Naive thymus-derived CD4-positive, alpha-beta T cell (primary cell): ENCODE measurements at places on chromosomes 6 and 20. TPM values are rescaled to one million over a fixed set of nuclear protein-coding genes. Genes with fewer than 3 reads are reported as not detected.

Gene FABP7
- total RNA-seq = not detected

Gene IRF4
- total RNA-seq = 157 and 175 TPM in 2 replicates

Gene LY6G6D
- total RNA-seq = not detected in 2 replicates

Gene FAM209B
- total RNA-seq = 3.7 TPM

Gene RIPPLY2
- total RNA-seq = not detected

Gene TBXT
- not detected for total RNA-seq

Gene TMEM200A
- 1.4 TPM for total RNA-seq

GRCh38 chr6:32968093-32968866 is at the start of gene BRD2:
TSS of gene BRD2 (plus strand) at chr6:32968594. CDS start at chr6:32972899, 4,305 bp downstream.
- peak within 1 kb of the TSS; percentile 94 for H3K27ac ChIP-seq
- H3K4me1 ChIP-seq = peaks cover 31% of the 10 kb centered on the region
- no peaks in the 10 kb centered on the region for H3K27me3 ChIP-seq
- H3K4me3 ChIP-seq = peak within 1 kb of the TSS; percentile 98
- DNase-seq = peak; percentile 97

DNA sequence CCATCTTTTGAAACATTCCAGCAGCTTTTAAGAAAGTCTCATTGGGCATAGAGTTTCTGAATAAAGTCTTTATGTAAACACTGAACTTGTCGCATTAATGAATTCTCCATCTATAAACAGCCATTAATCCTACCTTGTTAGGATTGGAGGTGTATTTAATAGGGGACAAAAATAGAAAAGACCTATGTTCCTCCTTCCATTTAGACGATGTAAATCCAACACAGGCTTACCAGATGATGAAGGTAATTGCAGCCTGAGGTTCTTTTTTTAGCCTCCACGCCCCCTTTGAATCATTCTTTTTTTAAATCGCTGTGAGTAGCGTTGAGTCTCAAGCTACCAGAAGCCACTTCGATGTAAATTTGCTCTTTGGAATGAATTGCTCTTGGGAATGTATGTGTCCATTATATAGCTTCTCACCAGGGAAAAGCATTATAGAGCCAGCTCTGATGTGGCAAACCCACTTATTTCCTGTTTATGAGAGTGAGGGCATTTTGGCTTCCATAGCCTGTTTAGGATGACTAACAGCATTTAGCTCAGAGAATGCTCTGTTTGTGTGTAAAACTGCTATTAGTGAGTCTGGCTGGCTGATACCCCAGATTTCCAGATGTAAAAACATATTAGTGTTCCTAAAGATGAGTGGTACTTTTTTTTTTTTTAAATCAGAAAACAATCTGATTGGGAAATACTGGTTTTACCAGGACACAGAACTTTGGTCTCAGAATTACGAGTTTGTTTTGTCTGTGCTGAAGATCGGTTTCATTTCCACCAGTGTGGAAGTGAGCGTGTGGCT is 74.9 kb upstream of the CLDN20 start:
- no peak for DNase-seq
- no peak overlapping the region for H3K27ac ChIP-seq
- H3K4me1 ChIP-seq = peaks cover 9% of the 10 kb centered on the region

DNA sequence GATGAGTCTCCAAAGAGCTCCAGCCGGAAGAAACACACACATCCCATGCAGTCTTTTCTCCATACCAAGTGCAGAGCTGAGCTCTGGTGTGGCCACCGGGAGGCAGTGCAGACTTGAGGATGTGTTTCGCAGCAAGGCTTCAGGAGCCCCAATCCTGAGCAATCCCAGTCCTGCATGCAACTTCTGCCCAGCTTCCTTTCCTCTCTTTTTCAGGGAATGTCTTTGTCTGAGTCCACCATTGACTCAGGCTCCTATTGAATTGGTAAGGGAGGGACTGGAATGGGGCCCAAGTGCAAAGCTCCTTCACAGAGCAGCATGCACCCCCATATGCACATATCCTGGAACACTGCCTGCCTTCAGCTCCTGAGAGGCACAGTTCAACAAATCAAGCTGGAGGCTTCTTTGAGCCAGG is 50.5 kb upstream of the ASIP start:
- no peaks in the 10 kb centered on the region for H3K27me3 ChIP-seq
- peak; percentile 36 for DNase-seq
- H3K4me3 ChIP-seq = no peak overlapping the region
- no peaks in the 10 kb centered on the region for H3K36me3 ChIP-seq
- no peaks in the 10 kb centered on the region for H3K4me1 ChIP-seq

- no peak for DNase-seq
- no peaks in the 10 kb centered on the region for H3K4me1 ChIP-seq
- H3K27ac ChIP-seq = no peak overlapping the region
- H3K4me3 ChIP-seq = no peak overlapping the region
Measured at GRCh38 chr6:168377484-168377855, 57.9 kb upstream of the DACT2 start.

GRCh38 chr20:37540001-37540400 is 12.3 kb upstream of the BLCAP start:
- no peak overlapping the region for H3K27ac ChIP-seq
- no peak overlapping the region for H3K4me3 ChIP-seq
- no peaks in the 10 kb centered on the region for H3K27me3 ChIP-seq

- H3K27me3 ChIP-seq = no peaks in the 10 kb centered on the region
- H3K27ac ChIP-seq = no peak overlapping the region
Measured at GRCh38 chr6:63140114-63140513, 71.2 kb upstream of the FKBP1C start.

GRCh38 chr6:36800223-36801076 is 38.8 kb downstream of the CPNE5 start:
- H3K27ac ChIP-seq = no peak overlapping the region
- no peaks in the 10 kb centered on the region for H3K4me1 ChIP-seq
- no peak for DNase-seq
- no peaks in the 10 kb centered on the region for H3K27me3 ChIP-seq

DNA sequence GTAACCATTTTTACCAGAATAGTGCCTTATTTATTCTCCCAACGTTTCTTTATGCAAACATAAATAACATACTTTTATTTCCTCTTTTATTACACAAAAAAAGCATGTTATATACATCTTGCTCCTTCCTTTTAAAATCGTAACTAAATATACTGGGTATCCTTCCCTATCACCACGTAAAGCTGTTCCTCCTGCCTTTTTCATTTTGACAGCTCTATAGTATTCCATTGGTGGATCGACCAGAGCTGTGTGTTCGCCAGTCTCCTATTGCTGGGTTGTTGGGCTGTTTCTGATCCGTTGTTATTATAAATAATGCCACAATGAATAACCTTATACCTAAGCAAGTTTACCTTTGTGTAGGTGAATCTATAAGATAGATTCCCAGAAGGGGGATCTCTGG is 46.9 kb upstream of the DDR1 start:
- no peaks in the 10 kb centered on the region for H3K4me1 ChIP-seq
- no peaks in the 10 kb centered on the region for H3K36me3 ChIP-seq
- no peaks in the 10 kb centered on the region for H3K27me3 ChIP-seq
- no peak overlapping the region for H3K4me3 ChIP-seq

DNA sequence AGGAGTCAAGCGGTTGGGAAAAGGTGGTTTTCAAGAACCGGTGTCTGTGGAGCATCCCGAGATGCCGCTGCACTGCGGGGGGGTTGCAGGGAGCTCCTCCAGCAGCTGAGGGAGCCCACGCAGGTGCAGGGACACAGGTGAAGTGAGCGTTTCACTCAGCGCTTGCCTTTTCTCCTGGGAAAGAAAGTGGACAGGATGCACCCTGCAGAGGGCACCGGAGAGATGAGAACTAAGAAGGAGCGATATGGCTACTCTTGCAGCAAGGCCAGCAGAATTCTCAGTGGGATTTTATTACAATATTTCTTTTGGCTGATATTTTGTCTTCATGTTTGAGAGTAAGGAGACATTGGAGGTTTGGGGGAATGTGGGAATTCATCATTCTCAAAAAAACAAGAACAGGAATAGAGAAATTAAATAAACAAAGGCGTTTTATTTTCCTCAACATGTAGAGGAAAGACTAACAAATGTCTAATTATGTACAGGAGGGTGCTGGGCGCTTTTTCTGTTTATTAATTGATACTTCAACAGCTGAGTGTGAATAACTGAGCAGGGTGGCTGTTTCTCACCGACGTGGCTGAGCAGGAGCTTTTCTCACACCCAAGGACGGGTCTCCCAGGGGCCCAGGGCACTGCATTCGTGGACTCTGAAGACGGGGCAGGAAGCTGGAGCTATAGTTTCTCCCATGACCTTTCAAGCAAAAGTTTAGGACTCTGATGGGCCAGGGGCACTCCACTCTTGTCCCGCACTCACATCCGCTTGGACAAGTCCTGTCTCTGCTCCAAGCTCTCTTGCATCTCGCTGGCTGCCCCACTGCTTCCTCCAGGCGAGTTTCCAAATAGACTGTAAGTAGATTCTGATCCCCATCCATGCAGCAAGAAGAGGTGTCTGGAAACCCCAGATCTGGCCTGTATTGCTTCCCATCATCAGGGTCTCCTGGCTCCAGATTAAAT is 176.1 kb downstream of the SMOC2 start:
- H3K4me1 ChIP-seq = no peaks in the 10 kb centered on the region
- H3K36me3 ChIP-seq = no peaks in the 10 kb centered on the region
- no peak for DNase-seq
